BE2C (cell line): ENCODE measurements at places on chromosomes 16 and 17.

DNA sequence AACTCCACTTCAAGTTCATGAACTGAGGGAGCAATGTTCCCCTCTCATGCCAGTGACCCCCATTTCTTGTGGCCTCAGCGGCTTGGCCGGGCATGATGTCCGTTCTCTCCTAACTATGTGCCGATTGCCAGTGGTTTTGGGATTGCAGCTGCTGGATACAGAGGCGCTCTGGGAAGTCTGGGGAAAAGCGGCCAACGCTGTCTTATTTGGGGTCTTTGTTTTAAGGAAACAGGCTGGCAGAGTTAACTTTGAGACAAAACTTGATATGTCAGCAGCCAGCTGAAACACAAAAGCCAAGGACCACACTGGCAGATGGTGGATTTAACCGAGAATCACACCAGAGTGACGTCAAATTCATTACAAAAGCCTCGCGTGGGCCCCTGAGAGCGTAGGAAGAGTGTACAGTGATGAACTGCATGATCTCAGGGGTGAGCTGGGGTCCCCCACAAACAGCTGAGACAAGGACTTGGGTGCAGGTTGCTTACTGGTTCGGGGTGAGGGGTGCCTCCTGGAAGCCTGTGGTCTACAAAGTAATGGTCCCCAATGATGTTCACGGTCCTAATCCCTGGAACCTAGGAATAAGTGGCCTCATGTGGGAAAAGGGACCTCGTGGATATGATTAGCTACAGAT, 180.4 kb downstream of the IRF8 start:
- DNase-seq: no peak

DNA sequence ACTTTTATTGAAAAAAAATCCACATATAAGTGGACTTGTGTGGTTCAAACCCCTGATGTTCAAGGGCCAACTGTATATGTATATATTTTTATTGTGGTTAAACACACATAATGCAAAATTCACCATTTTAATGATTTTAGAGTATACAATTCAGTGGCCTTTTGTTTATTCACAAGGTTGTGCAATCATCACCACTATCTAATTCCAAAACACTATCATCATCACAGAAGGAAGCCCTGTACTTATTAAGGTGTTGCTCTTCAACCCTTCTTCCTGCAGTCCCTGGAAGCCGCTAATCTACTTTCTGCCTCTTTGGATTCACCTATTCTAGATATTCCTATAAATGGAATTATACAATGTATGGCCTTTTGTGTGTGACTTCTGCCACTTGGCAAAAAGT, 23.0 kb downstream of the MAP2K6 start:
- DNase-seq: no peak

GRCh38 chr16:77509796-77510195, 75.0 kb upstream of the ADAMTS18 start:
- no peak for DNase-seq

- no peak for DNase-seq
Measured at GRCh38 chr17:80984749-80985148, 6.9 kb upstream of the CHMP6 start.

DNA sequence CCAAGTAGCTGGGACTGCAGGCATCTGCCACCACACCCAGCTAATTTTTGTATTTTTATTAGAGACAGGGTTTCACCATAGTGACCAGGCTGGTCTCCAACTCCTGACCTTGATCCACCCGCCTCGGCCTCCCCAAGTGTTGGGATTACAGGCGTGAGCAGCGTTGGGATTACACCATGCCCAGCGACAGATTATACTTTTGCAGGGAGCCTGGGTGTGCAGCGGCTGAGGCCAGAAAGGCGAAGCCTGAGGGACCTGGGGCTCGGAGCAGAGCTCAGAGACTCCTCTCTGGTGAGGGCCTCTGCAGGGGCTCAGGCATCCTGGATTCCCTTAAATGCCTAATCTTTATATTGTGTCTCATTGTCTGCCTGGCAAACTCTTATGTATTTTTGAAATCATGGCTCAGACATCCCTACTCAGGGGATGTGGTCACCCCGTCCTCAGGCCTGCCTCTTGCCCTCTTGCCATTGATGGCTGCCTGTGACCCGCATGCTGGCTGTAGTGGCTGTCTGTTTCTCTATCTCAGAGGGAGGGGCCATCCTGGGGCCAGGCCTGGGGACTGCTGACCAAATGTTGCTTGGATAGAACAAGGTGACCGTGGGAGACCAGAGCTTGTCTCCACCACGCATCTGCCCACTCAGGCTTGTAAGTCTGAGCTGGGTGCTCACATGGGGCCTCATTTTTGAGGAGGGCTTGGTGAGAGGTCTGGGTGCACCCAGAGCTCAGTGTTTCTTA, 42.6 kb downstream of the B9D1 start:
- DNase-seq: no peak

- peak; percentile 51 for DNase-seq
Measured at GRCh38 chr17:82917699-82918345, 78.0 kb upstream of the ZNF750 start.

- no peak for DNase-seq
Measured at GRCh38 chr17:66341462-66341861, 39.0 kb downstream of the PRKCA start.

- DNase-seq: no peak
Measured at GRCh38 chr17:70127221-70127873, 42.0 kb upstream of the KCNJ2 start.

- no peak for DNase-seq
Measured at GRCh38 chr17:44604116-44604761, 47.0 kb downstream of the FZD2 start.

- DNase-seq: no peak
Measured at GRCh38 chr17:4849011-4849536, 15.9 kb downstream of the MINK1 start.

DNA sequence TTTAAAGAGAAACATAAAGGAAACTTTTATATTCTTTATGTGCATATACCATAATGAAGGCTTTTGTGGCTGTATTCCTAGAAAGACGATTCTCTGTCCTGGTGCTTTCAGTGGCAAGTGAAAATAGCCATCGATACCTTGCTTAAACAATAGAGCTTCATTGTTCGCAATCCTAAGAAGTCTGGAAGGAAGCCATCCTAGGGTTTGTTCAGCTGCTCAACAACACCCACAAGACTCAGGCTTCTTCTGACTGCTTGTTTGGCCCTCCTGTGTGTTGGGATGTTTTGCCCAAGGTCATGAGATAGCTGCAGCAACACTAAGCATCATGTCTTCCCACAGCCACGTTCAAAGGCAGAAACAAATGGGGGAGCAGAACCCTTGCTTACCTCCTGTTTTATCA, 36.1 kb upstream of the COX10 start:
- no peak for DNase-seq

DNA sequence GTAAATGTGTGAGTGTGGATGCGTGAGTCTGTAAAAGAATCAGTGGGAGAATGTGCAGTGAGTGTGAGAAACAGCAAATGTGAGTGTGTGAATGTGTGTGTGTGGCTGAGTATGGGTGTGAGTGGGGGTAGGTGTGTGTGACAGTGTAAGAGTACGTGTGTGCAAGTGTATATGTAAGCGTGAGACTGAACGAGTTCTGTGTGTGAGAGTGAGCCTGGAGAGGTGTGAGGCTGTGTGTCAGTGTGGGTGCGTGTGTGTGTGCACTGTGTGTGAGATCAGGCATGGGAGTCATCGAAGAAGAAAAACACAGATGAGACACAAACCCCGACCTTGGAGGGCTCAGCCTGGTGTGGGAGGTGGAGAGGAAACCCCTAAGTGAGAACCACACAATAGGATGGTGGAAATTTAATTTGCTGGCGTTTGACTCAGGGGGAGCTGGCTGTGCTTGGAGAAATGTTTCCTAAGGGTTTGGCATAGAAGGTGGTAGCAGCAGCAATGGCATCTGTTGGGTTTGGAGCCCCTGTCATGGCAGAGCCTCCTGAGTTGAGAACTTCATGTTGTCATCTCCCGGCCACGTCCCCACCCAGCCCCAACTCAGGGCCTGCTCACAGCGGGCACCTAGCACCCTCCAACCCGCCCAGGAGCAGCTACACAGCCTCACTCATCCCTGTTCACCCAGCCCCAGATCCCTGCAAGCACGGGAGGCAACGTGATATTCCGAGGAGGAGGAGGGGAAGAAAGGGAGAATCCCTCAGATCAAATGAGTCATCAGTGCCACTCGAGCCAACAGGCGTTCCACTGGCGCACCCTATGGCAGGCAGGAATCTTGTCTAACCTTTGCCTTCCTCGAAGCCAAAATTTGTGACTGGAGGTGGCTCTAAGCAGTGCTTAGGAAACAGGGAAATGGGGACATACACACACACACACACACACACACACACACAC, 14.3 kb upstream of the NUBP1 start:
- peak; percentile 32 for DNase-seq

GRCh38 chr17:1217089-1217385, 37.3 kb upstream of the ABR start:
- DNase-seq: no peak

DNA sequence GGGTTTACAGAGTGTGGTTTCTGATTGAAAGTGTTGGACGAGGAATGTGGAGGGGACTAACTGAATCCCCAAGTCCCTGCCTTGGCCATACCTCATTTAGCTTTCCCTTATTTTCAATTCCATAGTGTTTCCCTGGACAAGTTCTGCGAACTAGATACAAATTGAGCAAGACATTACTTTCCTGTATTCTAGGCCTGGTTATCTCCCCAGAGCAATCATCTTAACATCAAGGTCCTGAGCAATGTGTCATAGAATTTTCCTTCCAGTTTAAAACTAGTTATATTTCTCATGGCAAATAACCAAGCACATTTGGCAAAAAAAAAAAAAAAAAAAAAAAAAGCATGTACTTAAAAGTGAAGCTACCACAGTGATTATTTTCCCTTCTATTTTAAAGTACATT, 330.1 kb downstream of the CDH11 start:
- DNase-seq: no peak

DNA sequence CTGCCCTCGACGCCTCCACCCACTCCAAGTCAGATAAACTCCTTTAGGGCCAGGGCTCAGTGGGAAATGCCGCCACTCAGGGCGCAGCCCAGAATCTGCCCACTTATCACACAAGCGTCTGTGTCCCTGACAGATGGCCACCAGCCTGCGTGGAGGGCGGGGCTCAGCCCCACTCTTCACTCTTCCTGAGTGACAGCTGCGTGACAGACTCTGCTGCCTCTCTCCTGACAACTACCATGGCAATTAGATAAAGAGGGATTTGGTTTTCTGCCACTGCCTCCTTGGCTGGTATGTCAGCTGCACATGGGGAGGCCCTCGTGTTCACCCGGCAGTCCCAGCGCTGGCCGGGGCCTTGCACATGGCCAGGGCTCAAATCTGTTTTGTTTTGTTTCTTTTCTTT, 96.2 kb downstream of the RTN4RL1 start:
- peak; percentile 32 for DNase-seq

- no peak for DNase-seq
Measured at GRCh38 chr16:77624085-77624484, 98.2 kb upstream of the NUDT7 start.

GRCh38 chr17:50533720-50534148, 1.2 kb downstream of the EPN3 start:
- DNase-seq: peak; percentile 49

DNA sequence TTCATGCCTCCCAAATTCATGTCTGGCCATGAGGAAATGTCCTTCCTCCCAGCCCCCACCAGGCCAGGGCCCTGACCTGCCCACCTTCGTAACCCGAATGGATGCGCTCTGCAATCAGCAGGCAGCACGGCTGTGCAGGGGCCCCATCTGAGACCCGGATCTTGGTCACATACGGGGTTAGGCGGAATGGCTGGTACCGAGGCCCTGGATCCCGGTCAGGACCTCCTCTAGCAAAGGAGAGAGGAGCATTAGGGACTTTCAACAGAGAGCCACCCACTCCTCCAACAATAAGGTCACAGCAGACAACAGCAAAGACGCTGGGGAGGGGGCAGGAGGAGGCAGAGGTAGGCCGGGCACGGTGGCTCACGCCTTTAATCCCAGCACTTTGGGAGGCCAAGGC, 3.6 kb downstream of the PER1 start:
- no peak for DNase-seq

DNA sequence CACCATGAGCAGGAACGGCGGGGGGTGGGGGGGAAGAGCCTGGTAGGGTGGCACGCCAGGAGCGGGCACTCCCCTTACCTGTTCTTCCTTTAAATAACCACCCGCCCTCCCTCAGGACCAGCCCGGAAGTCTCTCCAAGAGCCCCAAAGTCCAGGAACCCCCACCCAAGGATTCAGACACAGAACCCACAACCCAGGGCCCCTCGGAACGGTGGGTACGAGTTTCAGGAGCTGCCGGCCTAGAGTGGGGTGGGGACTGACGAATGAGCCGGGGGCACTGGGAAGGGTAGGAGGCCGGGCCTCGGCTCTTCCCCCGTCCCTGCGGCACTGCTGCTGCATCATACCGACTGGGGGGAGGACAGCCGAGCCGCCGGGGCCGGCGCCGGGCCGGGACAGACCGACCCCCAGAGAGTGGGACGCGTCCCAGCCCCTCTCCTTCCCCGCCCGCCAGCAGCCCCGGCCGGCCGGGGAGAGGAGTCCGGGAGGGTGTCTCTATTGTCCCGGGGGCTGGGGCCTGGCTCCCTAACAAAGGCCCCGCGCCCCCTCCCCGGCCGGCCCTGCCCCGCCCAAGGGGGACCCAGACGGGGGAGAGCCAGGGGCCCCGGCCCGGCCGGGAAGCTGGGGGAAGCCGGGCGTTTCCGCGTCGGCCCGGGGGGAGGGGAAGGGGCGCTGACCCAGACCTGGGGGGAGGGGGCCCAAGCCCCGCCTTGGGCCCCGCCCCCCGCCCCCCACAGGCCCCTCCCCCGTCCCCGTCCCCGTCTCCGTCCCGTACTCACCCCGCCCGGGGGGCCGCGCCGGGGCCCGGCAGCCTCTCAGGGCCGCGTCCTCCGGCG, 747 bp downstream of the ATXN7L3 start:
- DNase-seq: peak; percentile 76

DNA sequence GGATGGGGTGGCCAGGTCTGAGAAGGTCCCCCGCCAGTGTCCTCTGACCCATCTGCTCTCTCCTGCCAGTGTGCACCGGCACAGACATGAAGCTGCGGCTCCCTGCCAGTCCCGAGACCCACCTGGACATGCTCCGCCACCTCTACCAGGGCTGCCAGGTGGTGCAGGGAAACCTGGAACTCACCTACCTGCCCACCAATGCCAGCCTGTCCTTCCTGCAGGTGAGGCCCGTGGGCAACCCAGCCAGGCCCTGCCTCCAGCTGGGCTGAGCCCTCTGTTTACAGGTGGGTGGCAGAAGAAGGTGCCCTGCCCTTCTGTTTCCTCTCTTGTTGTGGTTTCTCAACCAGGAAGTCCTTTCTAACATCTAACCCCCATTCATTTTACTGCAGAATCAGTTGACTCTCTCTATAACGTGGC, 7.1 kb downstream of the ERBB2 start:
- no peak for DNase-seq

GRCh38 chr16:27351989-27352388, 38.2 kb downstream of the IL4R start:
- no peak for DNase-seq
